ENCODE measurements at places on chromosomes 2 and 18.

DNA sequence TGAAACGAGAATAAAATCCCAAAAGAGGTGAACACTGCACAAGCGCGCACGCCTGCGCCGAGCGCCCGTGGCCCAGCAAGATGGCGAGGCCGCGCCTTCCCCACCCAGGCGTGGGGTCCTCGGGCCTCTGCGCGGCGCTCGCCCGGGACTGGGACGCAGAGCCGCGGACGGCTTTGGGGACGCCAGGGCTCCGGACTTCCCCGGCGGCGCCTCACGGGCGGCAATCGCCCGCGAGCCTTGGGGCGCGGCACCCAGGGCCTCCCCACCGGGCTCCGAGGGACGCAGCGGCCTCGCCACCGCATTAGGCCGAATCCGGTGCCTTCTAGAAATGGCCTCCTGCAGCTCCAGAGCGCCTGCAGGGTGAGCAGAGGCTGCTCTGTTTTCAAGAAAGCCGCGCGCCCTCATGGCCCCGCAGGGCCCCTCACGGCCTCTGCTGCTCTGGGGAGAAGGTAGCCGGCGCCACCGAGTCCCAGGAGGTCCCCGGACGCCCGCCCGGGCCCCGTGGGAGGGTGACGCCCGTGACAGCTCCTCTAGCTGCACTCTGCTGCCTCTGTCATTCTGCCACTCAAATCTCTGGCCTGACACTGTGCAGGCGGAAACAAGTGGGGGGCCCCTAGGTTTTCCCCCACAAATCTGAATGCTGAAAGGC is 35.9 kb upstream of the POMC start:
- no peak for DNase-seq

- DNase-seq, result no peak
Measured at GRCh38 chr2:126299469-126299976, 356.4 kb upstream of the GYPC start.

DNA sequence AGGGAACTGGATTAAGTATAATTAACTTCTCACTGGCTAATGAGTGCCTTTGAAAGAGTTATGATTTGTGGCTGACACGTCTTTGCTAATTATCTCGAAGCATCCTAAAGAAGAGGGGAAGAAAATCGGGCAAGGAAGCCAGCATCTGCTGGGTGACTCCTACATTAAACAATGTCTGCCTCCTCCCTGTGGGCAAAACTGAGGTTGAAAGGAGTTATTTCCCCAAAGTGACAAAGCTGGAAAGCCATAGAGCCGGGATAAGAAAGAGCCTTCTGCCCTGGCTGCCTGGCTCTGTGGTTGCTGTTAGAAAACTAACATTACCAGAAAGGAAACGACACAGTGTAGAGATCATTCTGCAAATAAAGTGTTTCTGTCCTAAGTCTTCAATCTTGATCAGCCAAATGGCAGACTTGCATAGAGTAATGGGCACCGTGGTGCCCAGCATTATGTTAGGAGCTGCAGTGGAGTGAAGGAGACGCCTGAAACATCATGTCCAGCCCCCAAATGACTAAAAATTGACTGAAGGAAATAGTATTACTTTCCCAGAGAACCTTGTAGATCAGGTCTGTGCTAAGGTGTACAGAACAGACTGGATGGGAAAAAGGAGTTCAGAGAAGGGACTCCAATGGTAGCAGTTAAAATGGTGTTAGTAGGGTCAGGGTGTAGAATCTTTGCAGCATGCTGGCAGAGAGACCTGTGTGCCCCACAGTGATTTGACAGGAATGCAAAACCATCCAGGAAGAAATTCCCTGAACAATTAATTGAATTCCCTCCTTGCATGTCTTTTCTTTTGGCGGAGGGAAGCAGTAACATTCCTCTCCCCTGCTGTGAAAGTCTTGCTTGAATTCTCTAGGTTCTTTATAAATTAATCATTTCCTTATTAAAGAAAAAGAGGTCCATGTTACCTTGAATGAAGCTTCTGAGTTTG is 44.4 kb downstream of the ALPK2 start:
- DNase-seq, result no peak

DNA sequence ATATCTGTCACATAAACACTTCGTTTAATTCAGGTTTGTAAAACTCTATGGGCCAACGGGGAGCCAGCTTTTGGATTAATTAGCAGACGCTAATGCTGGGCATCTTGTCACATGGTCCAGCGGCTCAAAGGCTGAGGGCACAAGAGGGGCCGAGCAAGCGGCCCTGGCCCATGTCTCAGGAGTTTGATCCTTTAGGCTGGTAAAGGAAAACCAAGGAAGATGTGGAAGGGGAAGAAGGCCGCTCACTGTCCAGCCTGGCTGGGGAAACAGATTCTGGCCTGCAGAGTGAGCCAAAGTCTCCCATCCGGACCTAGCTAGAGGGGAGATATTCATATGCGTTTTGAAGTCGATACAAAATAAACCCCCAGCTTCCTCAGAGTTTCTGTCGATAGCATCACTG is 248.6 kb upstream of the SIX2 start:
- no peak for DNase-seq

GRCh38 chr2:151486053-151486452 is 76.4 kb downstream of the RIF1 start:
- DNase-seq, result no peak

All from AG04450 (cell line).